ENCODE measurements at places on chromosomes 2 and 18.

- no peak for DNase-seq
These were observed 1.0 kb downstream of the NAB1 start for GRCh38 chr2:190649798-190650390.

- DNase-seq, result no peak
These were observed at the start of gene SERPINB5 for GRCh38 chr18:63476668-63477067. SERPINB5 (plus strand) TSS chr18:63476958; CDS start chr18:63484429, 7,471 bp downstream.

- DNase-seq, result no peak
These were observed 111.4 kb downstream of the THADA start for GRCh38 chr2:43484323-43484930.

DNA sequence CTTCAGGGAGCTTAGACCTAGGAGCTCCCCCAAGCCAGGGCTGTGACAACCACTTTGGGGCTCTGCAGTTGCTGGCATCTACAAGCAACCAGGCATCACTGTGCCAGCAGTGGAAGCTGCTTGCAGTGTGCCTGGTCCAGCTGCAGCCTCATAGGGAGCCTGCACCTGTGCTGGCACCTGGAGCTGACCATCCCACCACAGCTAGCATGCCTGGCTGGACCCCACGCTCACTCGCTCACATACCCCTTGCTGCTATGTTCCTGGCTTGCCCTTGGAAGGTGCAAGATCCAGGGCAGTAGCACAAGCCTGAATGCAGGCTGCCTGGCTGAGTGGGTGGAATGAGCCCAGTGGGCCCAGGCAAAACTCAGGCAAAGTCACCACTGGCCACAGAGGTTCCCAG lies 82.5 kb downstream of the ZNF804A start:
- DNase-seq, result no peak

DNA sequence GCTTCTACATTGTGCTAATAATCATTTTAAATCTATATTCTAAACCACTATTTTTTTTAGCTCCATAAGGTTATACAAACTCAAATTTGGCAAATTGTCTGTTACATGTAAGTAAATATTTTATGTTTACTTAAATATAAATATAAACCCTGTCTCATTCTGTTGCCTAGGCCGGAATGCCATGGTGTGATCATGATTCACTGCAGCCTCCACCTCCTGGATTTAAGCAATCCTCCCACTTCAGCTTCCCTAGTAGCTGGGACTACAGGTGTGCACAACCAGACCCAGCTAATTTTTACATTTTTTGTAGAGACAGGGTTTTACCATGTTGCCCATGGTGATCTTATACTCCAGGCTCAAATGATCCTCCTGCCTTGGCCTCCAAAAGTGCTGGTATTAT lies 124.7 kb downstream of the MEIS1 start:
- no peak for DNase-seq

GRCh38 chr2:220432645-220433044 lies 805.2 kb downstream of the SLC4A3 start:
- DNase-seq, result no peak

DNA sequence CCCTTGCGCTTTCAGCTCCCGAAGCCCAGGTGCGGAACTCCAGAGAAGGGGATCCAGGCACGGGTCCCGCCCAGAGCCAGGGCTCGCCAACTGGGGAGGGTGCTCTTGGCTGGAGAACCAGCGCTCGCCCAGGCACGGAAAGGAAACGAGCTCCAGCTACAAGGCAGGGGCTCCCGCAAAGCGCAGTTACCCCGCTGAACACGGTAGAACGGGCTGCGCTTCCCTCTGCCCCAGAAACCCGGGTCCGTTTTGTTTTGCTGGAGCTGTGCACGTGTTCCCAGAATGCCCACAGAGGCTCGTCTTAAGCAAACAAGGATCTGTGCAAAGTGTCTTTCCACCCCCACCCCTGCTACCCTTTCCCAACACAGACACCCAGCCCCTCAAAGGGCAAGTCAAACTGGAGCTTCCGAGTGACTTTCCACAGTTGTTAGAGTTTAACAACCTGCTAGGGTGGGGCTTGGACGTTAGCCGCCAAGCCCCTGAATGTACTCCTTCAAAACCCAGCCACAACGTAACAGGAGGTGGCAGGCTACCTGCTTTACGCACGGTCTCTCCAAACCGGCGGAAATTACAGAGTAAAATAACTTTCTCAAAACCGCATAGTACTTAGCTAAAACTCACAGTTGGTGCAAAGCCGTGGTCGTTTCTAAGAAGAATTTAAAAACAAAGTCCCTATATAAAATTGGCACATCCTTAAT lies 775 bp downstream of the RNF125 start:
- DNase-seq, result peak; percentile 38

- no peak for DNase-seq
These were observed 244.1 kb downstream of the HDAC4 start for GRCh38 chr2:239156516-239157265.

DNA sequence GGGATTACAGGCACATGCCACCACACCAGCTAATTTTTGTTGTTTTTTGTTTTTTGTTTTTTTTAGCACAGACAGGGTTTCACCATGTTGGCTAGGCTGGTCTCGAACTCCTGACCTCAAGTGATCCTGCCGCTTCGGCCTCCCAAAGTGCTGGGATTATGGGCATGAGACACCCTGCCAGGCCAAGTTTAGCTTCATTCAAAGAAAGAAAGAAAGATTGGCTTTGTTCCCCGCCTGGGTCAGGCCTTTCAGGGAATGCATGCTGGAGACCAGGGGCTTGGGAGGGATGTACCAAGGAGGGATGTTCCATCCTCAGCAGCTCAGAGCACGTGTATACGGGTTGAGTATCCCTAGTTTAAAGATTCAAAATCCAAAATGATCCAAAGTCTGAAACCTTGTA lies 283.0 kb downstream of the ALPK2 start:
- DNase-seq, result no peak

DNA sequence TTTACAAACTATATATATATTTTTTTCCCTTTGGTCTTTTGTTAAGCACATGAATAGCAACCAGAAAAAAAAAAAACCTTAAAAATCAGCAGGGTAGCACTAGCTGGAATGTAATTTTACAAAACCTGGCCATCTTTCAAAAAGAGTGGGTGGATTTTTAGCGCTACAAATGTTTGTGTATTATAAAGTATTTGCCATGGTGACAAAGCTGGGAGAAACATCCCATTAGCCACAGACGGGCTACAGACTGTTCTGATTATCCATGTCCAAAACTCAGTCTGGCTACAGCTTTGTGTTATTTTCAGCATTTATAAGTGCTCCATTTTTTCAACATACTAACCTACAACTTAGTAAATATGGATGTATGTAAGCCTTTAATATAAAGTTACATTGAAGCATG lies 249.5 kb upstream of the TANK start:
- DNase-seq, result no peak

GRCh38 chr2:53317861-53318260 lies 449.7 kb upstream of the CHAC2 start:
- no peak for DNase-seq

DNA sequence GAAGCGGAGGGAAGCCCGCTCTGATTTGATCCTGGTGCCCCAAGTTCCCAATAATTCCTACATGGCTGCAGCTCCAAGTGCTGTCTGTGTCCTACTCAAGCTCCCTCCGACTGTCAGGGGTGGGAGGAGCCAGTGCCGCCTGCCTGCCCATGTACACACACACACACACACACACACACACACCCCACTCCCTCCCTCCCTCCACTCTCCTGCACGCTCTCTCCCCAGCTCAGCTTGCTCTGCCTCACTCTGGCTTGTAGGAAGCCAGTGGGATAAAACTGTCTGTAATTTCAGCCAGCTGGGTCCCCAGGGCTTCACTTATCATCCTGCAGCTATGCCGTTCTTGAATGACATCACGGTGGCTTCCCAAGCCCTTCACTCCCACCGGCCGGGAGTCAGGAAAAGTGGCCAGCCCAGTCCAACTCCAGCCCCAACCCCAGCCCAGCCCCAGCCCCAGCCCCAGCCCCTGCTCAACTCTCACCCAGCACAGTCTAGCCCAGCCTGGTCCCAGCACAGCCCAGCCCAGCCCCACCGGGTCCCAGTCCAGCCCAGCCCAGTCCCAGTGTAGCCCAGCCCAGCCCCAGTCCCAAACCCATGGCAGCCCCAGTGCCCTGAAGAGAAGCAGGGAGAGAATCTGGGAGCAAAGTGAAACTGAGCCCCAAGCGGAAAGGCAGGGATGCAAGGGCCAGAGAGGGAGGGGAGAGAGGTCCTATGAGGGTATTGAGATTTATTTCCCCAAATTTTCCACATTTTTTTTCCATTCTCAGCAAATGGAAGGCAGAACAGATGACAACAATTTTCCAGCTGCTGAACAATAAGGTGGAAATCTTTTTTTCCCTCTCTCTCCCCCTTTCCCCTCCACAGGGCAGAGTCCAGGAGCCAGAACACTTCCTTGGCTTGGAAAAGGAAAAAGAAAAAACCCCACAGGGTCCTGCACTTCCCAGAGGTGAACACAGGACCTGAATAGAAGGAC lies 144.0 kb downstream of the TNS1 start:
- DNase-seq, result no peak

GRCh38 chr2:3173031-3173430 lies 204.6 kb downstream of the EIPR1 start:
- no peak for DNase-seq

- DNase-seq, result no peak
These were observed 104.7 kb downstream of the VSNL1 start for GRCh38 chr2:17644997-17645720.

DNA sequence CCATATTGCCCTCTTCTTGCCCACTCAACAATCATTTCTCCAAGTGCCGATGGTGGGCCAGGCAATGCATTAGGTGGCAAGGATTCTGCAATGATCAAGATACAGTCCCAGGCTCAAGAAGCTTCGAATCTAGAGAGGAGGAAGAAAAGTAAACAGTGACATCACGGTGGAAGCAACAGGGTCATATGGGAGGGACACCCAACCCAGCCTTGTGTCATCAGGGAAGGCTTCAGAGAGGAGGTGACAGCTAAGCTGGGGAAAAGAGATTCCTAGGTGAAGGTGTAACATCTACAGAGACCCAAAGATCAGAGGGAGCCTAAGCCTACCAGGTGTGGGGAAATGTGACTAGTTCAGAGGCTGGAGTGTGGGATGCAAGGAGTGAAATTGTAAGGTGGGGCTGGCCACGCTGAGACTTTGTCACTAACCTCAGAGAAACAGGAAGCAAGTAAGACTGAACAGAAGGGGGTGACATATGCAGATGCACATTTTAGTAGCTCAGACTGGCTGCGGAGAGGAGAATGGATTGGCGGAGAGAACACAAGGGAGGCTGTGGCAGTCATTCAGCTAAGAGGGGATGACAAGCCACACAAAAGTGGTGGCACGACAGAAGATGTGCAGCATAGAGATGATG lies 104.9 kb downstream of the ANKRD44 start:
- peak; percentile 38 for DNase-seq

DNA sequence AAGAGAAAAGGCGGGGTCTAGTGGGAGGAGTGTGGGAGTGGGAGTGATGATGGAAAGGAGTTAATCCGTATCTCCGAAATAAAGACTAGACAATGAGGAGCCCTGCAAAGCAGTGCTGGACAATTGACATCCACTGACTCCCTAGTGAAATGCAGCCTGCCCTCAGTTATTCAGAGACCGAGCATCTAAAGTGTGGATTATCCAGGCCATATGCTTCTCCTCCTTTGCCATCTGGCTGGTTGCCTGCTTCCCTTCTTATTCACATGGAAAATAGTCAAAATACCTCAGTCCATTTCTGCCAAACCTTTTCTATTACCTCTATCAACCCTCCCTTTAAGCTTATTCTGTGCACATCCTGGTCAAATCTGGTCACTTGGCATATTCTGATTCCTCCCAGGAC lies 288.8 kb upstream of the SIX3 start:
- no peak for DNase-seq

GRCh38 chr18:7038330-7038851 lies 79.2 kb downstream of the LAMA1 start:
- no peak for DNase-seq

DNA sequence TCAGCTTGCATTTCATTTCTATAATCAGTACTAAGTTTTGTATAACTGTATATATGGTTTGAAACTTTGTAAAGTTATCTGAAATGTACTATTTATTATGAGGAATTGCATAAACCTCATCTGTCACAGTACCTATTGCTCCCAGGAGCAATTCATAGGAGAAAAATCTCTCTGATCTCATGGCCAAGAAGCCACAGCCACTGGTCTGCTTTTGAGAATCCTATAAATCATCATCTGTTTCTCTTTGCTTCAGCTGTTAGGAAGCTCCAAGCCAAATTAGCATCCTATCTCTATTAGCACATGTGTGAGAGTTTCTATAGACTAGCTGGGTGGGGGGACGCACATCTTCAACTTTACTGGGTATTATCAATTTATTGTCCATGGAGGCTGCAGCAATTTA lies 210.3 kb downstream of the CYP26B1 start:
- DNase-seq, result no peak

GRCh38 chr2:64932371-64933216 lies 56.6 kb upstream of the SLC1A4 start:
- no peak for DNase-seq

DNA sequence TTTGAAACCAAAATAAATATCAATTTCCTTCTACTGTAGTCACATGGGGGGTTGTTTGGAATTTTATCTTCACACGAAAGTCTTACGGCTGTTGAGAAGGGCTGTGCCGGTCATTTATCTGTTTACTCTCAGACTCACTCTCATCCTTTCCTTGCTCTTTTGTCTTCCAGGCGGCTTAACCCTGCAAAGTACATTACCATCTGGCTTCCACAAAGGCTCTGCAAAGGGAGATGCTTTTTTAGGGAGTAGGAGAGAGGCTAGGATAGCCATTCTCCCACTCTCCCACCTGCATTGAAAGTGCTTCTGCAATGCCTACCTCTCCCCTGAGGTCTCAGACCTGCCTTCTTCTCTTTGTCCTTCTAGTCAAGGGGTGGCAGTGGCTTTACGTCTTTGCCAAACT lies 247.6 kb downstream of the MEIS1 start:
- no peak for DNase-seq

DNA sequence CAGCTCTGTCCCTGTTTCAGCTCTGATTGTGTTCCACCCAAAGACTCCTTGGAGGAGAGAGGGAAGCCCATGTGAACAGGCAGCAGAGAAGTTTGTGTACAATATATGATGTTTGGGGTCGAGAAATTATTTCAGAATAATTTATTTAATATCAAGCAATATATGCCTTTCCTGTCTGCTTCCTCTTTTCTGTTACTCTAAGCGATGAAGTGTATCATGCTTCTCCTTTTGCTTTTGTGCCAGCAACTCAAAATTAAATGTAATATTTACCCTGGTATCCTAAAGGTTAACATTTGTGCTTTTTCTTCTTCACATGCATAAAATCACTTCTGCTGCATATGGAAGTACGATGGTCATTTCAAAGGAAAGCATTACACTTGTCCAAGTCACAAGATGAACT lies 2.4 kb upstream of the NTSR2 start:
- no peak for DNase-seq

GRCh38 chr2:18777250-18777812 lies 188.0 kb upstream of the NT5C1B start:
- no peak for DNase-seq

Data from stimulated activated CD4-positive, alpha-beta T cell treated with anti-CD3 and anti-CD28 coated beads, Interleukin-12 subunit alpha, Interleukin-12 subunit beta, amount 100 ng/mL, for 4 hours (primary cell).